ENCODE measurements at places on chromosomes 6 and 20.

DNA sequence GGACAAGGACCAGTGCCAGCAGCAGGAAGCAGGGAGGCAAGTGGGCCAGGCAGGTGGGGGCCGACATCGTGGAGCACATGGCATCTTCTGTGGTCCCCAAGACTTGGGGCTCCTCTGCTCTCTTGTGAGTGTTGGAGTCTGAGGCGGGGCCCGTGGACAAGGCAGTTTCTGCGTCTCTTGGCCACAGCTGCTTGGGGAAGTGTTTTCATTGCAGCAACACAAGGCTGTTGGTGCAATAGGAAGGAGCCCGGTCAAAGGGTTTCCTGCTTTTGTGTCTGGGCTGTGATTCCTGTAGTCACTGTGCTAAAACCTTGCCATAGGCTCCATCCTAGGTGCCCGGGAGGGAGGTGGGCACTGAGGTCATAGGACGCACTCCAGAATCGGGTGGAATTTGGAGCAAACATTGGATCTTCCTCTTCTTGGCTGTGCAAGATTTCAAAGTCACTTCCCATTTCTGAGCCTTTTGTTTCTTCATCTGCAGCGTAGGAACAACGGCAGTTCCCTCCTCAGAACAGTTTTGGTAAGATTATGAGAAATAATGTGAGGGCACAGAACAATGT is at the start of gene SIRPB2:
Gene SIRPB2, minus strand, starts transcription at position 140 of the 560 bp plus-strand sequence. Its CDS starts 61 bp downstream, at position 79.
- DNase-seq = peak; percentile 92

- no peak for DNase-seq
Measured at GRCh38 chr6:32047084-32047478, 8.9 kb downstream of the CYP21A2 start.

- DNase-seq = peak; percentile 52
Measured at GRCh38 chr20:32354592-32355416, 3.3 kb upstream of the ASXL1 start.

DNA sequence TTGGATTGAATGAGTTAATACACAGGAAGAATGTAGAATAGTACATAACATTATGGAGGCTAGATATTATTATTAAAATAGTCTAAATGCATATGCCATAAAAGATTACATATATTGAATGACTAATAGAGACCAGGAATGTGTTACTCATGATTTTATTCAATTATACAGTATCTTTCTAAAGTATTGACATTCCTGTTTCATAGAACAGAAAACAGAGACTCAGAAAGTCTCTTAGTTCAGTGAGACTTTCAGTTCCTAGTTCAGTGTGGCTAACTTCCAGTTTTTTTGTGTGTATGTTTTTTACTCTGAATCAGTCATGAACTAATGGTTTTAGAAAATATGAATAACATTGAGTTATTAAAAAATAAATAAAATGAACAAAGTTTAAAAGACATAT is 34.6 kb upstream of the TMEM244 start:
- DNase-seq = no peak

DNA sequence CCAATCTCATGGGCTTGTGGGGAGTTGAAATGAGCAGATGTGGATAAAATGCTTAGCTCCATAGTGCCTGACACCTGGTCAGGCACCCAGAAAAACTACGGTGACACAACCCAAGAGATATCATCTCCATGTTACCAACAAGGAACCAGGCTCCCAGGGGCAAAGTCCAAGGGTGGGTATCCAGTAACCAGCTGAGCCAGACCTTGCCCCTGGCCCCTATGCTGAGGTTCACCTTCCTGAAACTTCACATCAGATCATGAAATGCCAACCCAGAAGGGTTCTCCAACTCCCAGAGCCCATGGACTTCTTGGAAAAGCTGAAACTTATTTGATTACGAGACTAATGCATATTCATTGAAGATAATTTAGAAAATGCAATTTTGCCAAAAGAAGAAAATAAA is 141.8 kb upstream of the KCNG1 start:
- no peak for DNase-seq

GRCh38 chr6:7189101-7189758 is 81.5 kb downstream of the RREB1 start:
- DNase-seq = no peak

GRCh38 chr20:64164123-64164836 is at the start of gene MYT1:
TSS of gene MYT1 (plus strand) at chr20:64164452. CDS start at chr20:64198862, 34,410 bp downstream.
- DNase-seq = no peak

DNA sequence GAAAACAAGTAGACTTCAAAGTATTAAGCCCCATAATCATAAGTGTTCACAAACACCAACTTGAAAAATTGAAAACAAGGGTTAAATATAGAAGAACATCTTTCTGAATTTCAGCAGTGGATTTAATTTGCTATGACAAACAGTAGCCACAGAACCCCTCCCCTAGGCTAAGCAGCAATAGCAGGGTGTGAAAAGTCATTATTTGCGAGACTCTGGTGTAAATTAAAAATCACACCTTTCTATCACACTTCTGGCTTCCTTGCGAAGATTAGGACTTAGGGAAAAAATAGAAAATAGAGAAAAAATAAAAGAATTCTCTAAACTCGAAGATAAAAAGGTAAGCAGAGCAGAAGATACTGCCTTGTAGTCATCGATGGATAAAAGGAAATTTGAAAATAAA is 6.1 kb downstream of the SAMD3 start:
- no peak for DNase-seq

DNA sequence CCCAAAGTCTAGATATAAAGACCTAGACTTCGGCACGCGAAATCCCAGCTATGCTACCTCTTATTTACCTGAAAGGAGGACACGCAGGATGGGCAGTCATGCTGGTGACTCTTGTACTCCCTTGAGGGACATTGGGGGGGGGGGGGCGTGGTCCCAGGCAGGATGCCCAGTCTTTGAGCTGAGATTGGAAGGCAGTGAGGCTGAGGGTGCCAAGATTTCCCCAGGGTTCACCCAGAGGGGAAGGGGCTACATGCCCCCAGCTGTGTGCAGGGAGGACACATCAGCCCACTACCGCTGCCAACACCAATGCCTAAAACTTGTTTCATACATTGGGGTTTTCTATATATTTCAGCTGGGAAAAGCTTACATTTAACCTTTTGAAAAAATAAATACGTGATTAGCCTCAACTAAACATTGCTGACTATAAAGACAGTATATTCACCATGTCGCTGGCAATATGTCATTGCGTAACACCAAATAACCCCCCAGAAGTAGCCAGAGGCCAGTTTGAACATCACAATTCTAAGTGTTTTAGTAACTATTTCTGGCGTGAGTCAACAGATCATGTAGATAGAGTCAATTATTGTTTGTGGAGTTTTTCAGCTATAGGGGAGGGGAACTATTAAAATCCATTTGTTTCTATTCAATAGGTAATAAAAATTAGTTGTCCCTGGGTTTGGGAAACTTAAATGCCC is 21.6 kb downstream of the MGME1 start:
- DNase-seq = no peak

- no peak for DNase-seq
Measured at GRCh38 chr6:166950443-166950821, 5.9 kb downstream of the RNASET2 start.

DNA sequence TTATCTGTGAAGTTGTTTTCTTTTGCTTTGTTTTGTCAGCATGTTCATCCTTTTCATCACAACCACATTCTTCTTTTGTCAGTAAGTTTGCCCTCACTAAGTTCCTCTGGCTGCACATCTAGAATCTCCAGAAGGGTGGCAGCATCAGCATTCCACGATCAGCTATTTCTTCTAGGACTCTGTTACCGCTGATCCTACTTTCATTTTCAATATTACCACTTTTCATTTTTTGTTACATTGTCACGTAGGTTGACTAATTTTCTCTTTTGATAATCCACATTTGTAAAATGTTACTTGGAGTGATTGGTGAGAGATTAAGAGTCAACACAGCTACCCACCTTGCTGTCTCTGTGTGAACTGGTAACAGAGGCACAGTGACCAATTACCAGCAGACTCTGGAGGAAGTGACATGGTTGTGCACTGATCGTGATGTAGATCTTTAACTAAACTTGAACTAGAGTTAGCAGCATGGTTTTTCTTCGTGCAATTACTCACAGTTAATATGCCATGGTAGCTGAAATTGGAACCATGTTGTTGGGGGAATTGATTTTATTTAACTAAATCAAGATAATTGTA is 307.9 kb upstream of the SLC35B3 start:
- peak; percentile 56 for DNase-seq

DNA sequence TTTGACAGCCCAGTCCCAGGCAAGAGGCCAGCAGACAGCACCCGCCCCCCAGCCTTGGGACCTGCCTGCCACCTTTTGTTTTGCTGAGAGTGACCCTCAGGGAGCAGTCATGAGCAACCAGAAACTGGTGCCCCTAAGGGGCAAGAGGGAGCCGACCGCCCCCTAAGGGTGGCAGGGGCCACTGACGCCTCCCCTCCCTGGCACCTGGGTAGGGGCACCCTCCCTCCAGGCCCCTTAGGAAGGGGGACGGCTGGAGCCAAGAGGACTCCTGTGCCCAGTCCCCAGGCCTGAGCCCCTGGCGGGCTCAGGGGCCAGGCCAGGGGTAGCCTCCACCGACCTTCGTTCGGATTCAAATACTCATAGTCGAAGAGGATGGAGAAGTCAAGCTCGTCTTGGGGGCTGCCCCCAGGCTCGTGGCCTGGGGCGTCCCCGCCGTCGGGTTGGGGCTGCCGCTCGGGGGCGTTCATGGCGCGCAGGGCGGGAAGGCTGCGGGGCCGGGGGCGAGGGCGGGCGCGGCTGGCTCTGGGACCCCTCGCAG is 417 bp downstream of the NFATC2 start:
- DNase-seq = peak; percentile 78

- no peak for DNase-seq
Measured at GRCh38 chr6:155436981-155437749, 18.5 kb downstream of the NOX3 start.

GRCh38 chr6:109424946-109425345 is 15.5 kb downstream of the PPIL6 start:
- DNase-seq = no peak
